CD4-positive, alpha-beta T cell treated with Interleukin-2 at 100 ng/mL for 4 hours (primary cell): ENCODE measurements at places on chromosomes 7 and 10.

DNA sequence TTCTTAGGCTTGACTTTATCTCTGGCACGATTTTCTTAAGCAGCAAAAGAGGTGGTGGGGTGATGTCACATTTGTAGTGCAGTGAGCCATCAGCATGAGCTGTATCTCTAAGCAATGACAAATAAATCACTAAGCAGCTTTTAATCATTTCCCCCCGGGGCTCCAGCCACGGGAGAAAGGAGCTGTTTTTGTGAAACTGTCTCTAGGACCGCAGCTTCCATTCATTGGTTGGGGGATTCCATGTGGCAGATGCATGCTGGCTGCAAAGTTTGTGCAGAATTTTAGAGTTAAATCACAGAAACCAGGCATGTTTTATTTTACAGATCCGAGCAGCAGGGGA lies 464 bp downstream of the KIAA1217 start:
- DNase-seq = no peak

DNA sequence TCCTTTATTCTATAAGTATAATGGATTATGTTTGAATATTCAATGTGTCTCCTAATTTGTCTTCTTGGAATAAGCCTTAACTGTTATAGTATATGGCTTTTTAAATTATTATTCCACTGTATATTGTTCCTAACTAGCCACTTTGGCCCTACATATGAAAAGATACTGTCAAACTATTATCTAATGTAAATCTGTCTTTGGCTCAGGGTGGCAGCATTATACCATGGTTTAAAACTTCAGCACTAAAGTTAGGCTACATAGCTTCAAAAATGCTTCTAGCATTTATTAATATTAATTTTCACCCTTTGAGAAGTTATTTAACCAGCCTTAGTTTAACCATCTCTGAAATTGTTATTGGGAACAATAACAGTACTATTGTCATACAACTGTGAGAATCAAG lies 543.1 kb upstream of the MBL2 start:
- DNase-seq = no peak

DNA sequence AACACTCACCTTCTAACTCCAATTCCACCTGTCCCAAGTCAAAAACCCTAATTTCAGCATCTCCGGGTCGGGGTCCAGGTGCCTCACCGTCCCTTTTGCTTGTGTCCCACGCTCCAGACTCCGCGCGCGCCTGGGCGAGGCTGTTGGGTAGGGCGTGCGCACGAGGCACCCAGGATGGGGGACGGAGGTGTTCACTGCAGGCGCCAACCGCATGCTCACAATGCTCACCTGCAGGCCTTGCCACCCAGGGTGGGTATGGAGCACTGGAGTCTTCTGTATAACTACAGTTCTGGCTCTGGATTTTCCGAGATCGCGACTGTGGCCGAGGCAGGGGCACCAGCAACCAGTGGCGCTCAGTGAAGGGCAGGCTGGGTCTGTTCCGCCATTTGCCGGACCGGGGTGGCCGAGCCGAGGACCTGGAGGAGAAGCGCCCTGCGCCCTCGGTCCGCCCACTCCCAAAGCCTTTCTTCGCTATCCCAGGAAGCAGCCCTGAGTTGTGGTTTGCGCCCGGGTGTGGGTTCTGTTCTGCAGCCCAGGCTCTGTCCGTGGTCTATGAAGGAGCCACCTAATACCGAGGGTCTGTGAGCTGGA lies 8.7 kb downstream of the FAM200A start:
- no peak for DNase-seq

GRCh38 chr7:25595996-25596395 lies 367.7 kb upstream of the NPVF start:
- DNase-seq = no peak

DNA sequence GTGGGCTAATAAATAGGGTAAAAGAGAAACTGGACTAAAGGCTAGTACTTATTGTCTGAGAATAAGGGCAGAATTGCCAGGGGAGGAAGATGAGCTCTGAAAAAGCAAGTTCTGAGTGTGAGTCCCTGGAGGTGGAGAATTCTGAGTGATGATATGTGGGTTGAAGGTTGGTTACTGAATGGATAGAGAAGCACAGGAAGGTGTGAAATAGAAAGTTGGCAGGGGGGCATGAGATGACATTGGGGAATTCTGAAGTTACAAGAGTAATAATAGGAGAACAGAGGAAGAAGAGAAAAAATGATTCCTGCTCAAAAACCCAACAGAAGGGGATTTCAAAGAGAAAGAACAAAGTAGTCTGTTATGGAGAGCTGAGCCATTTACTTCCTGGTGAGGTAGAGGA lies 76.9 kb downstream of the PRKCQ start:
- no peak for DNase-seq

DNA sequence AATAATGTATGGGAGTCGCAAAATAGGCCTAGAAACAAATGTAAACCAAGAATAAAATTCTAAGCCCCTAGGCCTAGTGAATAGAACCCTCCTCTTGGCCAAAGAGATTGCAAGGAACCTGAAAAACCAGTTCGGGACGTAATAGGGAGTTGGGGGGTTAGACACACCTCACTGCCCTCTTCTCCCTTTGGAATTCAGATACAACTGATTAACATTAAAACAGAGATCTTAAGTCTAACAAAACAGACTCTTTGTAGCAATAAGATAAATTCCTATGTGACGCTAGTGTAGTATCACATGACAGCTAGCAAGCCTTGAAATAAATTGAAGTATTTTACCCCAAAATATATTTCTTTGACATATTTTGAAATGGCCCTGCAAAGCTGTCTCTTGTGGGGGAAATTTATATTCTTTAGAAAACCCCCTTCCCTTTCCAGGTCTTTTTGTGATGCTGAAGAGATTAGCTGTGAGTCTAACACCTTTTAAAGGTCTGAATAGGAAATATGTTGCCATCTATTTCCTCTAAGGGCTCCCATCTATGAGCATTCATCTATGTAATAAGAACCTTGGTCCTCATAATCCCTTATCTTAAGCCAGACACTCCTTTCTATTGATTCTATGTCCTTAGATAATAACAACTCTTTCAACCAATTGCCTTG lies 623.4 kb upstream of the NRG3 start:
- no peak for DNase-seq

DNA sequence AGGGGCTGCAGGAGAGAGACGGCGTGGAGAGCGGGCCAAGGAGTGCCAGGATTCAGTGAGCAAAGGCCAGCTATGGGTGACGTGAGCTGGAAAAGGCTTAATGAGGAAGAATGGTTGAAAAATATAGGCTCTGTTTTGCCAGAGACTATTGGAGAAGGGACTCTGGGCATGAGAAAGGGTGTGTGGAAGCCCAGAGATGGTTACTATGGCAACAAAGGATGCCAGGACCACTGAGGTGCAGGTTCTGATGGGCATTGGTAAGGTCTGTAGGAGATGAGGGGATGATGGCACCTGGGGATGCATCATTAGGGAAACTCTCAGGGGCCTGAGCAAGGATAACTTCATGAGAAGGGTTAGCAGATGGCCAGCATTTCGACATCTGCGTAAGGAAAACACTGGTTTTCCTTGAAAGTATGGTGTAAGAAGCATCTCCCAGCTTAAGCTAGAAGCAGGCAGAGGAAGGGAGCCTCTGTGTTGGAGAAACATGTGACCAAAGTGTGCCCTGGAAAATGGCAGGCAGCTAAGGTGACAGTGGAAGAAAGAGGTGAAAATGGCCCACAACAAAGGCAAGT lies 21.6 kb upstream of the FAM180A start:
- no peak for DNase-seq

DNA sequence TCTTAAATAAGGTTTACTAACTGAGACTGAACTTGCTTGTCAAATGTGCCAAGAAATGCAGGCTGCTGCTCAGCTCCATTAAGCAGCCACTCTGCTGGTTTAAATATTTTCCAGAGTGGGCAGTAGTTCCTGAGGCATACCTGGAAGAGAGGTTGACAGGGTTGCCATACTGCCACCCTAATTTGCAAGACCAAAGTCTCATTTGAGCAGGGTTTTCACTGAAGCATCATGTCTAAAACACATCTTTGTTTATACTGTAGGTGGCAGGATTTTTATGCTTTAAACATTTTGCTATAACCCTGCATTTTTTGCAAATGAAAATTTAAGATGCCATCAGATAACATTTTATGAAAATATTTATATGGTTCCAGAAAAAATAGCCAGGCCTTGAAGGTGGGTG lies 618.0 kb upstream of the LRRTM3 start:
- DNase-seq = no peak

DNA sequence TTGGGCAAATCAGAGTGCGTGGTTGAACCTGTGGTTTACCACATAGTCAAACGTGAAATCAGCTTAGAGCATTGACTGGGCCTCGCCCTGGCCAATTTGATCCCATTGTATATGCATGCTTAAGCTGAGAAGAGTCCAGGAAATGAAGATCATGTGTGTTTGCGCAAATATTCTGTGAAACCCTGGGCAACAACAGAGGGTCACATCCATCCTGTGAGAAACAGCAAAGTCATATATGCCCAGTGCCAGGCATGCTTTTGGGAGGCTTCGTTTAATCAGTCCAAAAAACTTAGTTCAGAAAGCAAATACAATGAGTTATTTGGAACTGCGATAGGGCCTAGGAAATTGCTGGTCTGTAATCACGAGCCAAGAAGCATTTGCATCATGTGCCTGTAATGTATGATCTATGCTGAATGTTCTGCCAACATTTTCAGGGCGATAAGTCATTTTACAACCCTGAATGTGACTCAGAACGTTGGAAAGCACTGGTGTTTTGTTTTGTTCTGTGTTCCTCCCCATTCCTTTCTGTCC lies 412.1 kb upstream of the CELF2 start:
- DNase-seq = no peak

DNA sequence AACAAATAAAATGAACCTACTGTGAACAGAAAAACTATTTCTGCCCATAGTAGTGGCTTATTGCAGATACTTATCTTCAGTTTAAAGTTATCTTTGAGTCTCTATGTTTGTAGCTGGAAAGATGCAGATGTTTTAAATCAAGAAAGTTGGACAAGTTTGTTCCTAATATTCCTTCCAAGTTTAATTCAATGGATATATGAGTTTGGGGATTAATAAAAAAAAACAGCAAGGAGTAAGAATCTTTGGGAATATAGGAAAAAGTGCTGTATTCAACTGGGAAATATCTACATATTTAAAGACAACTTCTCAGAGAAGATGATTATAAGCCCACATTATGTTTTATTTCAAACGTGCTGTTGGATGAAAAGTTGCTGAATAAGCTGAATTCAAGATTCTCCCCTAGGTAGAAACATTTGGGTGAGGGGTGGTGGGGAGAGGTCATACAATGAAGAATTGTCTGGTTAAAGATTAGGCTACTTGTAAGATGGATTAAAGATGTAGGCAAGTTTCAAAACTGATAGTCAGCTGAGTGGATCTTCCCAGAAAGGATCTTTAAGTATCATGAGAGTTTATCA lies 1135.2 kb downstream of the CNTNAP2 start:
- DNase-seq = no peak

GRCh38 chr10:21337171-21337792 lies 188.2 kb downstream of the SKIDA1 start:
- no peak for DNase-seq

GRCh38 chr7:74306730-74307469 lies 17.7 kb downstream of the CLIP2 start:
- peak; percentile 6 for DNase-seq

GRCh38 chr10:120428754-120429153 lies 28.3 kb upstream of the PLPP4 start:
- DNase-seq = no peak

DNA sequence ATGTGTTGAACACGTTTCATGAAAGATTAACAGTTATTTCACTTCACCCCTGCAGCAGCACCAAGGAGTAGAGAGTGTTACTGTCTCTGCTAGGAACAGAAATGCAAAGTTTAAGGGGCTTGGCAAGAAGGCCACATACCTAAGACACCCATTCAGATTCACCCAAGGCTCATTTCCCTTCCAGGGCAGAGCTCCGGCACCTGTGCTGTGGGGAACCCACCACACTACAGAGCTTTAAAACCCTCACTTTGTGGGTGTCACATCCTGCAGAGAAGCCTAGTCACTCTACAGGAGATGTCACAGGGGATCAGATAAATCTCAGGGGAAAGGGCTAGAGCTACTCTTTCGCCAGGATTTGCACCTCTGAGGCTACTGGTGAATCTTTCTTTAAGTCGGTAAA lies 176.1 kb upstream of the KLF6 start:
- DNase-seq = peak; percentile 78

GRCh38 chr10:71678057-71678805 lies 41.3 kb downstream of the C10orf105 start:
- DNase-seq = no peak

GRCh38 chr10:124081547-124082140 lies 11.8 kb downstream of the CHST15 start:
- no peak for DNase-seq

DNA sequence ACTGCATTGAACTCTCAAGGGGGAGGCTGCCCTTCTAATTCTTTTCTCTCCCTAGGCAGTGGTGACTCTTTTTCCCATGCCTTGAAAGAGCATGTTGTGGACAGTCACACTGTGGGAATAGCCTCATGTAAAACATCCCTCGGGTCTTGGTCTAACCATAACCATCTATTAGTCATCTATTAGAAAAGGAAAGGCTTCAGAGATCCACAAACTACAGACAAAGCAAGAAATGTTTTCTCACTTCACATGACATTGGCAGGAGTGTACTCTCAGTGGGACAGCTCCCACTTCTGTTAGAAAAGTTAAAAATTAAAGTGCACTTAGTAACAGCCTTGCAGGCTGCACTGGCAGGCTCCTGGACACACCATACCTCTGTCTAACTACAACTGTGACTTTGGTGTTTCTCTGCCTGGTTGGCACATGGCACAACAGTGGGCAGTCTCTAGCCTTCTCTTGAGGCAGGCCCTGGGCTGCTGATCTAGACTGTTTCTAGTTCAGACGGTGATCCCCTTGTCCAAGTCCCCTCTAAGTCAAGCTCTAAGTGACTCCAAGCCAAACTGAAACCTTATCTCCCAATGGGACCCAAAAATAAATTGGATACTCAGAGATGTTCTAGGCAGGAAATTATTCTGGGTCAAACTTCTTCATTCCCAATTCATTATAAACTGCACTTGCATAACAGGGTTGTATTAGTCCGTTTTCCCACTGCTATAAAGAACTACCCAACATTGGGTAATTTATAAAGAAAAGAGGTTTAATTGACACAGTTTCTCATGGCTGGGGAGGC lies 57.9 kb upstream of the ITGB1 start:
- no peak for DNase-seq

- no peak for DNase-seq
Measured at GRCh38 chr7:36764929-36765328, 40.6 kb upstream of the AOAH start.

- DNase-seq = no peak
Measured at GRCh38 chr10:44650691-44651661, 260.2 kb upstream of the TMEM72 start.

DNA sequence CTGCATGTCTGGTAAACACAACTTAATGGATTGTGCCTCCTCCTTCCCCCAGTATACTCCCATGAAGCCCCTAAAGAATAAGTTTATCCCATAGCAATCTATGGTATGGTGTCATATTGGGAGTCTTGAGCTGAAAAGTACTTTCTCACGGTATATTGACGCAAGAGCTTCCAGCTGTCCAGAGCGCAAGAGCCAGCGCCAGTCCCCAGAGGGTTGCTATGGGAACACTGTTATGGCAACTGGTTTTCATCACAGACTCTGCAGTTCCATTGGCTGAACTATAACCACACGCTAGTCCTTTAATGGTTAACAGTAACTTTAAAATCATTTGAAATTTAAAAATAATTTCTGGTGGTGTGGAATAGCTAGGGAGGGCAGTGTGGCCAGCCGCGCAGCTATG lies 46.9 kb downstream of the PRPF18 start:
- no peak for DNase-seq

- DNase-seq = peak; percentile 47
Measured at GRCh38 chr7:148700661-148701064, 2.0 kb downstream of the CUL1 start.
